ENCODE measurements at places on chromosomes 16 and 17.

- DNase-seq = no peak
These were observed 12.8 kb upstream of the SLC38A8 start for GRCh38 chr16:84055366-84055765.

- DNase-seq = peak; percentile 14
These were observed 1.7 kb upstream of the BRCA1 start for GRCh38 chr17:43126911-43127290.

DNA sequence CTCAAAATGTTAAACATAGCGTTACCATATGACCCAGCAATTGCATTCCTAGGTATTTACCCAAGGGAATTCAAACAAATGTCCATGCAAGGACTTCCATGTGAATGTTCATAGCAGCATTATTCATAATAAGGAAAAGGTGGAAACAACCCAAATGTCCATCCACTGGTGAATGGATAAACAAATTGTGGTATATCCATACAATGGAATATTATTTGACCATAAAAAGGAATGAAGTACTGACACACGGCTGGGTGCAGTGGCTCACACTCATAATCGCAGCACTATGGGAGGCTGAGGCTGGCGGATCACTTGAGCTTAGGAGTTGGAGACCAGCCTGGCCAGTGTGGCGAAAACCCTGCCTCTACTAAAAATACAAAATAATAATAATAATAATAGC lies 24.1 kb upstream of the GOSR2 start:
- DNase-seq = no peak

DNA sequence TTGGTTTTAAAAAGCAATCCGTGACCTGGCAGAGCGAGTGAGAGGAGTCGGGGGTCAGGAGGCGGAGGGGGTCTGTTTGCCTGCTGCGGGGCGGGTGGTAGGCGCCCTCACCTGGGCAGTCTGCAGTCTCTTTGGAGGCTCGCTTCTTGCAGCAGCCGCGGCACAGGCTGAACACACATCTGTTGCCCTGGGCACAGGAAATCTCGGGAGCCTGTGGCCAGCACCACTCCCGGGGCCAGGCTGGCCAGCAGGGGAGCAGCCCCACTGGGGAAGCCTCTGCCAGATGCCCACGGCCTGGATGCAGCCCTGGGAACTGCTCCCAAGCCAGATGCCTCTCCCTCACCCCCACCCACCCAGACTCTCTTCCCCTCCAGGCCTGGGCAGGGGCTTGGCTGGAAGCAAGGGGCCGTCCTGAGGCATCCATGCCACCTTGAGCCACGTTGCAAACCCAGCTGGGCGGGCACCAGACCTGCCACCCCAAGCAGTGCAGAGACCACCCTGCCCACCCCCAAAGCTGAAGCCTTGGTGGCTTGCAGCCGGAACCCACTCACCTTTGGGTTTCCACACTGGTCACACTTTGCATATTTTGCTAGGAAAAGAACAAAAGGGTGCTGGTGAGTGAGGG lies 6.6 kb downstream of the GPS1 start:
- no peak for DNase-seq

- DNase-seq = no peak
These were observed 32.2 kb upstream of the RCVRN start for GRCh38 chr17:9937241-9937761.

Measured in activated T-cell treated with anti-CD3 and anti-CD28 coated beads, Interleukin-2, amount 50 U/mL, for 48 hours (primary cell).